ENCODE measurements at places on chromosomes 6 and 20.
A peak's percentile ranks its signal among the peaks of the same experiment; 100 is the strongest.

- no peak for DNase-seq
Measured at GRCh38 chr6:131937703-131938631, 13.2 kb downstream of the CCN2 start.

DNA sequence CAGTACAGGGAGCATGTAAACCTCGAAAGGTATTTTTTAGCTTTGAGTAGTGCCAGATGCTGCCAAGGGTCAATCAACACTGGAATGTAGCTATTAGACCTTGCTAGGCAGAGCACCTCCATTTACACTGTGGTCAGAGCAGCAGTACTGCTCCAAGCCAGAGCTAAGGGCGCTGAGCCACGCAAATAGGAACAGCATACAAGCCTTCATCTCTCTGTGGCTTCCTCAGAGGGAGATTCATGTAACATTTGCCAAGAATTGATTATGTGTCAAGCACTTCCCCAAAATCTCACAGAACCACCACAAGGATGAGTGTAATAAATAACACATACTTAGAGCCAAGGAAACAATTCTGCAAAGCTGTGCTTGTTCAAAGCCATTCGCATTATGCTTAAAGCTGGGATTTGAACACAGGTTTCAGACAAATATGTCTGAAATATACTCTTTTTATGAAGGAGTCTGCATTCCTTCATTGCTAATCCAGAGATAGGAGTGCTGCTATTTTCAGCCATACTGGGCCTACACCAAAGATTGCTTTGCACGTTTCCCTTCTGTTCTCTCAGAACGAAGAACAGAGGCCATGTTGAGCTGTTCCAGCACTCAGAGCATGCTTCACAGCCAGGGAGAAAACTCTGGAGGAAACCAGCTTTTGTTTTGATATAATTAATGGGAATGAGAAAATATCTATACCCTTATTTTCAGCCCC is 97.7 kb downstream of the SLC16A10 start:
- DNase-seq: no peak

DNA sequence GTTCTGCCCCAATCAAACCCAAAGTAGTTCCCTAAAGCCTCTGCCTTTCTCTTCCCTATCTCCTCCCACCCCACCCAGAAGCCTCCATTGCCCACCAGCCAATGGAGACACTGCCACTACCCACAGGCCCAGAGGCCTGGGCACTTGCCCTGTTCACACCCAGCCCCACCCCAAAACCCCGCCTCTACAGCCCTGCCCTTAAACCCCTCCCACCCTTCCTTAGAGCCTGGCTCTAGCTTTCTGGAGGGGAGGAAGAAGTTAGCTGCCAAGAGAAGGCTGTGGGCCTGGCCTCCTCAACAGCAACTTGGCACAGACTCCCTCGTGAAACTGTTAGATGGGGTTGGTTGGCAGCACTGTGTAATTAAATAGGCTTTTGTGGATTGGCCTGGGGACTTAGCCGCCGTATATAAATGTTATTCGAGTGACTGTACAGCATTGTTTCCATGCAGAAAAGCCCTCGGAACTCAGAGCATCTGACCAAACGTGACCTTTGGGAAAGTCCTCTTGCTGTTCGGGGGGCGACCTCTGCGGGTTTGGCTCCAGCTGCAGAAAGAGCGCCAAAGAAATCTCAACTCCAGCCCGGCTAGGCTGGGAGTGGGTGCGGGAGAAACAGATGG is 31.4 kb downstream of the COL11A2 start:
- DNase-seq: no peak

- DNase-seq: no peak
Measured at GRCh38 chr6:62371453-62372210, 85.6 kb upstream of the KHDRBS2 start.

- DNase-seq: no peak
Measured at GRCh38 chr20:37920679-37921322, 17.9 kb downstream of the VSTM2L start.

DNA sequence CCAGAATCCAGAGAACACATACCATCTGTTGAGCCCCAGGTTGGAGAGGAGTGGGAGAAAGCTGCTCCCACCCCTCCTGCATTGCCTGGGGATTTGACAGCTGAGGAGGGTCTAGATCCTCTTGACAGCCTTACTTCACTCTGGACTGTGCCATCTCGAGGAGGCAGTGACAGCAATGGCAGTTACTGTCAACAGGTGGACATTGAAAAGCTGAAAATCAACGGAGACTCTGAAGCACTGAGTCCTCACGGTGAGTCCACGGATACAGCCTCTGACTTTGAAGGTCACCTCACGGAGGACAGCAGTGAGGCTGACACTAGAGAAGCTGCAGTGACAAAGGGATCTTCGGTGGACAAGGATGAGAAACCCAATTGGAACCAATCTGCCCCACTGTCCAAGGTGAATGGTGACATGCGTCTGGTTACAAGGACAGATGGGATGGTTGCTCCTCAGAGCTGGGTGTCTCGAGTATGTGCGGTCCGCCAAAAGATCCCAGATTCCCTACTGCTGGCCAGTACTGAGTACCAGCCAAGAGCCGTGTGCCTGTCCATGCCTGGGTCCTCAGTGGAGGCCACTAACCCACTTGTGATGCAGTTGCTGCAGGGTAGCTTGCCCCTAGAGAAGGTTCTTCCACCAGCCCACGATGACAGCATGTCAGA is 77.4 kb downstream of the ASXL1 start:
- DNase-seq: no peak

GRCh38 chr6:79617518-79617941 is 13.6 kb upstream of the SH3BGRL2 start:
- no peak for DNase-seq

- no peak for DNase-seq
Measured at GRCh38 chr20:50314678-50315335, 124.2 kb downstream of the CEBPB start.

GRCh38 chr6:32855467-32856174 is 1.6 kb downstream of the PSMB9 start:
- DNase-seq: no peak

DNA sequence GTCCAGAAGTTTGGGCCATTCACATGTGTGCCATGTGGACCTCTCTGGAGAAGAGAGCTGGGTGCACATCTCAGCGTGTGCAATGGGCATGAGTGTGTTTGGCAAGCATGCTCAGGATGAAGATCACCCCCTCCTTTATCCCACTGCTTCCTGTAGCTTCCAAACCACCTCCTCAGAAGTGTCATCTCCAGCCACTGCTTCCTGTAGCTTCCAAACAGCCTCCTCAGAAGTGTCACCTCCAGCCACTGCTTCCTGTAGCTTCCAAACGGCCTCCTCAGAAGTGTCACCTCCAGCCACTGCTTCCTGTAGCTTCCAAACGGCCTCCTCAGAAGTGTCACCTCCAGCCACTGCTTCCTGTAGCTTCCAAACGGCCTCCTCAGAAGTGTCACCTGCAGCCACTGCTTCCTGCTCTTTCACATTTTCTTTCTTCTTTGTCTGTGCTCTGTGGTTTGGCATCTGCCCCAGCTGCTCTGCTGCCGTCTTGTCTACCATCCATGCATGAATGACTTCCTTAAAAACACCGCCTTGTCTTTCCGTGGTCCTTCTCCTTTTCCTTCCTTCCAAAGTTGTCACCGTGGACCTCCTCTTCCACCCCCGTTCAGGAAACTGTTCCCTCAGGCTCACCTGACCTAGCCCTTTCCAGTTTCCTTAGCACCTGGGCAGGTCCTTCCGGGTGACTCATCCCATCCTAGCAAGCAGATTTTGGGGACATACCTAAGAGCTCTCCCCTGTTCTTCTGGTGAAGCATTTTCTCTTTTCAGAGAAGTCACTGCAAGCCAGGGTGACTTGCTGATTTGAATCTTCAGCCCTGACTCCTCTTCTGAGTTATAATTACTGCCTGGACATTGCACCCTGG is 43.5 kb upstream of the TIAM2 start:
- DNase-seq: peak; percentile 22

DNA sequence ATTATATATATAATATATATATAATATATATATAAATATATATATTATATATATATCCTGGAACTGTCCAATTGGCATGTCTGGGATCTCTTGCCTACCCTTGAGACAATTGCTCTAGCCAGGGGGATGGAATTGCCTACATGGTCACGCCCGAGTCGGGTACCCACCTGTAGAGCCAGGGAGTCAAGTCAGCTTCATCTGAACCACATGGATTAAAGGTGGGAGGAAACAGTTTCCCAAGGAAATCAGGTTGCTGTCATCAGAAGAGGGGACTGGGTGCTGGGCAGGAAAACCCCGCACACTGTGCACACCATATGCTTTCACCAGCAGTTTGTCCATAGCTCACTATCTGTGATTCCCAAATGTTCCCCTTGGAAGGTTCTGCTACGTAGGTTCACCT is 252.5 kb upstream of the NOX3 start:
- DNase-seq: no peak

GRCh38 chr20:16125816-16126215 is 447.4 kb downstream of the KIF16B start:
- no peak for DNase-seq

GRCh38 chr20:14817101-14817500 is 479.7 kb upstream of the FLRT3 start:
- DNase-seq: no peak

GRCh38 chr6:37008484-37009465 is 3.3 kb downstream of the FGD2 start:
- DNase-seq: no peak

GRCh38 chr20:62850333-62850974 is 11.2 kb downstream of the TCFL5 start:
- DNase-seq: no peak

DNA sequence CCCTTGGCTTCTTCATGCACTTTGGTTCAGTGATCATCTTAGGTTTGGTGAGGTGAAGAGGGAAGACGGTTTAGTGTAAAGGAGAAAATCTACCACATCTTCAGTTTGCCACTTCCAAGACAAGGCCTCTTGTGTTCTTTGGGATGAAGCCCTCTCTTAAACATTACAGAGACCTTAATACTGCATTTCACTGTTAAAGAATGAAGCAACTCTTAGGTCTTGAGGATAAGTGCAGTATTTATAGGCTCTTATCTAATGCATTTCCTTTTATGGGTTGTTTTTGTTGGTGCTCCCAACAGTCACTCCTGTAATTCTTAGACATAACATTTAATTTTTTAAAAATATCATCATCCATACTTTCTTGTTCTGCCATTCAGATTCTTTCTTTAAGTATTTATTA is 139.9 kb upstream of the LAMP5 start:
- DNase-seq: no peak

- DNase-seq: no peak
Measured at GRCh38 chr6:101429270-101429669, 35.8 kb downstream of the GRIK2 start.

DNA sequence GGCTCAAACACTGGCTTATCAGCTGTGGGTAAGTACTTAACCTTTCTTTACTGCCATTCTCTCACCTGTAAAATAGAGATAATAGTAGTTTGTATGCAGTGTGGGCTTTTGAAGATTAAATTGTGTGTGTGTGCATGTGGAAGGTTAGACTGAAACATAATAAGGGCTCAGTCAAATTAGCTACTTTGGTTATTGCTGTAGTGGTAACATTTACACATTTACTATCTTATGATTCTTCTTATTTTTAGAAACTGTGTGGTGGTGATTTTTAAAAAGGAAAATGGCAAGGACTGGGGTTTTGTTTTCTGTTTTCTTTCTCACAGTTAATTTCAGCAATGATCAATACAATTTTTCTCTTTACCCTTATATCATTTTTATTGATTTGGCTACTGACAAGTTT is 206.9 kb downstream of the NKAIN2 start:
- no peak for DNase-seq

DNA sequence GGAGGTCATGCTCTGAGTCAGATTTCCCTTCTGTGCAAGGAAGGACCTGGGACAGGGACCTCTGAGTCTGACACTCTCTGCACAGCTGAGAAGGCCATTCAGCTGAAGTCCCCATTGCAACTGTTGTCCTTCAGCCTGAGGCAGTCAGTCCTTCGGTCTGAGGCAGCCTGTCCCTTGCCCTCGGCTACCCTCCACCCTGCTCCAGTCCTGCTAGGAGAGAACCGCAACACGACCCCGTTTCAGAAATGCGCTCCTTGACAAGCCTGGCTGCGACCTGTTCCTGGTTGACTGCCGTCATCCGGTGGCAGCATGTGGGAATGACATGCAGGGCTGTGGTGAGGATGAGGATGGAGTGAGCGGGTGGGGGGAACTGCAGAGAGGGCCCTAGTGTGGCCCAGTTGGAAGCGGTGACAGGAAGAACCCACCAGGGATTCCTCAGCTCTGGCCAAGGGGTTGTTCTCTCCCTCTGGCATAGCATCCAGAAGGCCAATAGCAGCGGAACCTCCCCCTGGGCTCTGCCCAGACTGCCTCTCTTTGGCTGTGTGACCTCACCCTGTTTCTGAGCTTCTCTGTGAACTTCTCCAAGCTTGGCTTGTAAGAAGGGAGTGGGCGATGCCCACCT is 40.3 kb upstream of the ANGPT4 start:
- peak; percentile 71 for DNase-seq

GRCh38 chr6:74280130-74280692 is 584.2 kb downstream of the CD109 start:
- no peak for DNase-seq

DNA sequence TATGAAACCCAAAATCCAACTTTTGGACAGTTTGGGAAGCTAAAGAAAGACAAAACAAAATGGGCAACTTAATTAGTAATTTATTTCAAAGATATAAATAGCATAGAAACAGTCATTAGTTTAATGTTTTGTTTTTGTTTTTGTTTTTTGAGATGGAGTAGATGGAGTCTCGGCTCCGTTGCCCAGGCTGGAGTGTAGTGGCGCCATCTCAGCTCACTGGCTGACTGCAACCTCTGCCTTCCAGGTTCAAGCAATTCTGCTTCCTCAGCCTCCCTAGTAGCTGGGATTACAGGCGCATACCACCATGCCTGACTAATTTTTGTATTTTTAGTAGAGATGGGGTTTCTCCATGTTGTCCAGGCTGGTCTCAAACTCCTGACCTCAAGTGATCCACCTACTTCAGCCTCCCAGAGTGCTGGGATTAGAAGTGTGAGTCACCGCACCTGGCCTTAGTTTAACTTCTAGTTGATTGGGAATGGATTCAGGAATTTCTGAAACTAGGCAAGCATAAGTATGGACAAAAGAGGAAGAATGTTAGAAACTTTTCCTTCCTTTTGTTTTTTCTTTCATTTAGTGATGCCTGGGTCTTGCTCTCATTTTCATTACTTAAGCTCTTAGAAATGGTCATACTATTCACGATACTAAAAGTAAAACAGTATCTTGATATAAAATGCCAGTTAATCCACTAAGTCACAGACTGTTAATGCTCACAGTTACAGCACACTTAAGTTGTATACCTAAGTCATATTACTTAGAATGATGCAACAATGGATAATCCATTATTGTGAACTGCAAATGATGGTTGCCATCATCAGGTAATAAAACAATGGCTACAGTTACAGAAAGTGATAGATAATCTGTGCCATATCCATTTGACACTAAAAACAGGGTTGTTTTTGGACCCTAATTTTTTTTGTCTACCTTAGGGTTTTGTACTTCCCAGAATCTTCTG is 8.2 kb downstream of the SENP6 start:
- DNase-seq: no peak
